HAP-1 (cell line): ENCODE measurements at places on chromosomes 16 and 17.
A peak's percentile ranks its signal among the peaks of the same experiment; 100 is the strongest.

DNA sequence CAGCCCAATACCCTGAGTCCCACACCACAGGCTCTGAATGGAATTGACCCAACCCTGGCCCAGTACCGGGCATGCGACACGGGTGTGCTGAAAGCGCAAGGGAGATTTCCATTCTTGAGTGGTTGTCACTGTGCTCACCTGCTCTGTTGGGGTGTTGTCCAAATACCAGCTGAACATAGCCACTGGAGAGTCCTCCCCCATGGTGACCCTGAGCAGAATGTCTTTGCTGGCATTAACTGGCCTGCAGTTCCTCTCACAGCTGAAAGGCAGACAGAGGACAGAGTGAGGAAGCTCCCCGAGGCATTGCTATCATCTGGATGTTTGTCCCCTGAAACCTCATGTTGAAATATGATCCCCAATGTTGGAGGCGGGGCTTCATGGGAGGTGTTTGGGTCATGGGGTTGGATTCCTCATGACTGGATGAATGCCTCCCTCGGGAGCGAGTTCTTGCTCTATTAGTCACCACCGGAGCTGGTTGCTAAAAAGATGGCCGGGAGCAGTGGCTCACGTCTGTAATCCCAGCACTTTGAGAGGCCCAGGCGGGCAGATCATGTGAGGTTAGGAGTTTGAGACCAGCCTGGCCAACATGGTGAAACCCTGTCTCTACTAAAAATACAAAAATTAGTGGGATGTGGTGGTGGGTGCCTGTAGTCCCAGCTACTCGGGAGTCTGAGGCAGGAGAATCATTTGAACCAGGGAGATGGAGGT is 57.3 kb upstream of the BCO1 start:
- peak; percentile 90 for DNase-seq

GRCh38 chr17:43456661-43457361 is 27.0 kb upstream of the DHX8 start:
- no peak for DNase-seq

GRCh38 chr16:84827131-84827574 is 7.4 kb downstream of the CRISPLD2 start:
- DNase-seq, result no peak

DNA sequence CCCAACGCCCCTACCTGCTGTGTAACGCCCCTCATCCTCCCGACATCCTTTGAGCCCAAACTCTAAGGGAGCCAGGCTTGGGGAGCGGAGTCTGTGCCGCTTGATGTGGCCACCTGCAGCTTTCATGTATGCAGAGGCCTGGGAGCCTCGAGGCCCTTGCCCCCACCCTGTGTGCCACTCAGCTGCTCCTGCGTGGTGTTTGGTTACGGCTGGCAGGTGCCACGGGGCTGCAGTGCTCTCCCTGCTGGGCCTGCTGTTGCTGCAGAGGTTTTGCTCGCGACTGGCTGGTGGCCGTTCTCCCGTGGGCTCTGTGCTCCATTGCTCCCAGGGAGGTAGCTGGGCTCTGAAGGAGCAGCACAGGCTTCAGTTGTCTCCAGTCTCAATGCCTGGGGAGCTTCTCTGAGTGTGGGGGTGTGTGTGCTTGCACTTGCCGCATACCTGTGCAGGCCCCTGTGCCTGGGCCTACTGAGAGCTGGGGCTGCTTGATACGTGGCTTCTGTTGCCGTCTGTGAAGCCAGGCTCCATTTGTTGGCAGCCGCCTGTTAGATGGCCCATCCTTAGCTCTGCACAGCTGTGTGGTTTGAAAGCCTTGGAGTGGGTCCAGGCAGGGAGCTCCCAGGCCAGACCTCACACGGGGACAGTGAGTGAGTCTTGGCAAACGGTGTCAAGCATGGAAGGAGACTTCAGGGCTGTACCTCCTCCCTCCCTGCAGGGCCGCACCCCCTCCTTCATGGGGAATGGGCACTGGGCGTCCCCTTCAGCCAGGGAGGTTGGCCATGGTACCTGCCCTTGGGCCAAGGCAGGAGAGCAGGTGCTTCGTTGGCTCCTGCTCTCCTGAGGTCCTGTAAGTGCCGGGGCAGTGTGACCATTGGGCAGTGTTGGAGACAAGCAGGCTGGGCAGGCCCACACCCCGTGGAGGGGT is 47.2 kb downstream of the PDPK1 start:
- DNase-seq, result no peak

- DNase-seq, result no peak
These were observed 55.5 kb downstream of the SEC14L1 start for GRCh38 chr17:77196251-77196650.

DNA sequence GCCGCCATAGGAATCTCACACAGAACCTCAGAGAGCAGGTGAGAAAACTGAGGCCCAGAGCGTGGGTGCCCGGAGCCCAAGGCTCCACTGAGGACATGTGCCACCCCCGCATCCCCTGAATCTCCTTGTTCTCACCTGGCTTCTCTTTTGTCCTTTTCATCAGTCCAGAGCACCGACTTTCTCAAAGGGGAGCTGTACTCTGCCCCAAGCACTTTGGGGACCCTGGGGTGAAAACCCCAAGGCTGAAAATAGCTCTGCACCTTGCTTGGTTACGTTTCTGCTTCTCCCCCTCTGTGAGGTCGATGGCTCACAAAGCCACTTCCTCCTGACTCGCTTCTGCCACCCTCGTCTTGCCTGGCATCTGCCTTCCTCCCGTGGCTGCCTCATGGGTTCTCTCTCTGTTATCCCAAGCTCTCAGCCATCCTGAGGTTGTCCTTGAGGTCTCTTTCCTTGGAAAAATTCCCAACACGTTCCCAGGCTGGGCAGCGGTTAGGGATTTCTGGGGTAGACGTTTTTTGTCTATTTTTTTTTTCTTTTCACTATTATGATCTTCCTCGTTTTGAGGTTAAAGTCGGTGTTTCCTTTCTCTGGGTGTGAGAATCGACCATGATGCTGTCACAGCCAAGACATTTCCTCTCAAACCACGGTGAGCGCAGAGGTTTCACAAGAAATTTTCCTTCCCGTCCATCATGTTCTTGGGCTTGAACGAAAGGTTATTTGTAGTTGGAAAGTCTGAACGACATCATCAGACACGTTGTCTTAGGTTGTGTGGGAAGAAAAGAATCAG is 37.2 kb downstream of the IRF8 start:
- no peak for DNase-seq

DNA sequence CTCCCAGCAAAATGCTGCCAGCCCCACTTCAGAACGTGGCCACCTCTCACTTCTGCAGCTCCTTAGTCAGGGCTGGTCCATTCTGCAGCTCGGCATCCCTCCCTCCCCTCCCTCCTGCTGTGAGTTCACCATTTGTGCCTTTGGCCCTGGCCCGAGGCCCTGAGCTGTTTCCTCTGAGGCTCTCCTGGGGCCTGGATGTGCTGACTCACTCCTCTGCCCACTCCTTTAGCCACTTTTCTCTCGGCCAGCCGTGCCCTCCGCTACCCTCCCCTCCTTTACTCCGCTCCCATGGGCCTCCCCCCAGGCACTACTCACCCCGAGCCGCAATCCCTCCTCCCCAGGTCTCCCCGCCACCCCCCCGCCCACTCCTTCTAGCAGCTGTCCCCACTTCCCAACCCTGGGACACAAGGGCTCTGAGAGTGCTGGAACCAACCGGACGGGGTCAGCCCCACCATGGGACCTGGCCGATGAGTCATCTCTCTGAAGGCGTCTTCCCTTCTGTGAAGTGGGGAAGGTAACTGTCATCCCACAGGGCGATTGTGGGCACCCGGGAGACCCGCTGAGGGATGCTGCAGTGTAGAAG is 11.5 kb downstream of the KCNG4 start:
- peak; percentile 14 for DNase-seq

GRCh38 chr16:23160082-23160481 is 10.8 kb upstream of the USP31 start:
- no peak for DNase-seq

- peak; percentile 91 for DNase-seq
These were observed at the start of gene GLIS2 for GRCh38 chr16:4315186-4316107. Gene GLIS2 (plus strand): TSS chr16:4316067. CDS start chr16:4332281, 16,214 bp downstream.

DNA sequence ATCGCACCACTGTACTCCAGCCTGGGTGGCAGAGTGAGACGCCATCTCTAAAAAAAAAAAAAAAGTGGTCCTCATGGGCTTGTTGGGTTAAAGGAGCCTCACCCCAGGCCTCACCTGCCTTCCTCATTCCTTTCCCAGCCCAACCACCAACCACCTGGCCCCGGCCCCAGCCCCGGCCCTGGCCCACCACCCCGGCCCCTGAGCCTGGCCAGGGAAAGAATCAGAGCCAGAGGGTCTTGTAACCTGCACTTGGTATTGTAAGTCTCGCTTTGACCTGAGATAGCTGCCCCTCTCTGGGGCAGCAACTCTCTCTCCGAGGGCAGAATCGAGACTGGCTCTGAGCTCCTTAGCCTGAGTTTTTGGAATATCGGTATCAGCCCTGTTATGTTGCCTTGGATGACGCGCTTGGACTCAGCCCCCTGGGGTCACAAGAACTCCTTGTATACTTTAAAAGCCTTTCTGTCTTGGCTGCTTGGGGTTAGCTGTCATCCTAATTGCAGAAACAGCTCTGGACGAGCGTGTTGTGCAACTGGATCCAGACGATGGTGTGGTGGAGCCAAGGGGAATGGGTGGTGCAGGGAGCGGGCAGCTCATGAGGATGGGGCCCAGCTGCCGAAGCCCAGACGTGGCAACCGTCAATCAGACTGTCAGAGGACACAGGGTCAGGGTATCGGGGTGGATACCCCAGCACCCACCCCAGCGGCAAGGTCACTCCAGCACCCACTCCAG is 14.6 kb downstream of the SMTNL2 start:
- no peak for DNase-seq

DNA sequence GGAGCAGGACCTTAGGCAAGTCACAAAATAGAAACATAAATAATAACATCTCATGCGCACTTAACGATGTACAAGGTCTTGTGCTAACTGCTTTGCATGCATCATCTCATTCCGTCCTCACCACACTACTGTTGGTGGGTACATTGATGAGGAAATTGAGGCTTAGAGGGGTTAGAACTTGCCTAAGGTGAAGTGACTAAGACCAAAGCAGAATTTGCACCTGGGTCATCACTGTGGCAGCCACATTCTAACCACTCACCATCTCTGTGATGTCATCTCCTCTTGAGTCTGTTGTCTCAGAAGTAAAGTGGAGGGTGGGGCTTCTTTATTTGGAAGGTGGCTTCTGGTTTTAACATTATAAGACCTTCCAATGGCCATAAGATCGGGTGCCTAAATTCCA is 20.4 kb upstream of the TRIM25 start:
- DNase-seq, result no peak

GRCh38 chr17:49694847-49695697 is 12.7 kb downstream of the SLC35B1 start:
- DNase-seq, result no peak

- DNase-seq, result no peak
These were observed 2.6 kb upstream of the KRT36 start for GRCh38 chr17:41492351-41492750.

DNA sequence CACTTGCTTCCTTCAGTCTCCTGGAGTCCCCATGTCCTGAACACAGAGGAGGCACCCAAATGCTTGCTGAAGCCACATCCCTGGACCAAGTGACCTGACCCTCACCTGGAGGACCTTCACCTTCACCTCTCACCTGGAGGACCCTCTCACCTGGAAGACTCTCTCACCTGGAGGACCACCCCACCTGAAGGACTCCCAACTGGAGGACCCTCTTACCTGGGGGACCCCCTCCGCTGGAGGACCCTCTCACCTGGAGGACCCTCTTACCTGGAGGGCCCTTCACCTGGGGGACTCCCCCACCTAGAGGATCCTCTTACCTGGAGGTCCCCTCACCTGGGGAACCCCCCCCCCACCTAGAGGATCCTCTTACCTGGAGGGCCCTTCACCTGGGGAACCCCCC is 573 bp upstream of the CDK10 start:
- DNase-seq, result no peak

GRCh38 chr17:45907750-45908395 is 13.5 kb downstream of the MAPT start:
- no peak for DNase-seq

GRCh38 chr17:897970-898619 is 81.5 kb downstream of the NXN start:
- no peak for DNase-seq

DNA sequence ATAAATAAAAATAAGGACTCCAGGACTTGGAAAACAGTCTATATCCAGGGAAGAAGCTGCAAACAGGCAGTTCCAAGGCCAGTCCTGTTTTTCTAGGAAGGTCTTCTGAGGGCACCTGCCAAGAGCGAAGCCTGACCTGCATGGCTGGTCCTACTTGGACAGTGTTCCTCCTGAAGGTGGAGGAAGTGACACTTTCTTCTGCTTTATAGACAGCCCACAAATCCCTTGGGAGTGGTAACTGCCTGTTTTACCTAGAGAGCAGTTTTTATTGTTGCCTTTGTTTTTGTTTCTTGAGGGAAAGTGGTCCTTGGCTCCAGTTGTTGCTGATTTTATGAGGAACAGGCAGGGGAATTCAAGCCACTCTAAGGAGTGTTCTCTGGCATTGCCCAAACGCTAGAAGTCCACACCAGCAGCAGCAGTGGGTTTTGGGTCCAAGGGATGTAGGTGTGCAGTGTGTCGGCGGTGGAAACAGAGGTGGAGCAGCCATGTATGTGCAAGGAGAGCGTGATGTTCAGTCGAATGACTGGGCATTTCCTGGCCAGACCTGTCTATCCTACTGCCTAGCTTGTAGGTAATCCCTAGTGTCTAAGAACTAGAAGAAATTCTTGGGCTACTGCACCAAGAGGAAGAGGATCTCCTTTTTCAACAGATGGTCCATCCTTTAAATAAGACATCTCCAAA is 35.3 kb downstream of the LDHD start:
- DNase-seq, result no peak
